ENCODE measurements at places on chromosomes 6 and 20.

- no peak for DNase-seq
Observed at GRCh38 chr6:15456422-15456821, 206.4 kb downstream of the DTNBP1 start.

DNA sequence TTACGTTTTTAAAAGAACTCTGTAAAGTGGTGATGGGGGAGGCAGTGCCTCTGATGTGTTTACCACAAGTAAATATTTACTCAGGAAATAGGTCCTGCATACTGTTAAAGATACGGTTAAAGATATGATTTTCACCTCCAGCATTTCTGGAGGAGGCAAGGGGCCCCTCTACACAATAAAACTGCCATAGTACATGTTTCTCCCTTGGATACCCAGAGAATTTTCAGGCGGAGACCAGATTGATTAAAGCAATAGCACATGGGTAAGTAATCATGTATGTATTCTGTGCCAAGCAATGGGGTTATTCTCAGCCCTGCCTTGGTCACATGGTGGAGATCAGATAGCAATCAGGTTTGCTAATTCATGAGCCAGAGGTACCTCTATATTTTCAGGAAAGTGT lies 9.6 kb downstream of the RIPOR2 start:
- no peak for DNase-seq

DNA sequence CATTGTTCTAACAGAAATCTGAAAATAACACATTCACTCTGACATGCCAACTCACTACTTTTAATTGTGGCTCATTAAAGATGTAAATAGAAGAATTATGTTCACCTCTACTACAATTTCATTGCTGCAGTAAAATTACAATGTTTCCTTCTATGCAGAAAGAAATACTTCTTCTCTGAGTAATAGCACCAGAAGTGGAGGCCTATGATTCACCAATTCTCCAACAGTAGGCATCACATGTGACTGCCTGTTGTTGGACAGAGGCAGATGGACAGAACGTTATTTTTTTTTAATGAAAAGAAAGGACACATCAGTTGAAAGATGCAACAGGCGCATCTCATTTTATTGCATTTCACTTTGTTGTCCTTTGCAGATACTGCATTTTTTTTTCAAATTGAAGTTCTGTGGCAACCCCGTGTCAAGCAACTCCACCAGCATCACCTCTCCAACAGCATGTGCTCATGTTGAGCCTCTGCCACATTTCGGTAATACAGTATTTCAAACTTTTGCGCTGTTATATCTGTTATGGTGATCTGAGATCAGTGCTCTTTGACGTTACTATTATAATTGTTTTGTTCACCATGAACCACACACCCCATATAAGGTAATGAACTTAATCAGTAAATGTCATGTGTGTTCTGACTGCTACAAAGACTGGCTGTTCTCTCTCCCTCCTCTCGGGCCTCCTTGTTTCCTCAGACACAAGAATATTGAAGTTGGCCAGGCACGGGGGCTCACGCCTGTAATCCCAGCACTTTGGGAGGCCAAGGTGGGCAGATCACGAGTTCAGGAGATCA lies 121.4 kb downstream of the ATXN1 start:
- no peak for DNase-seq

DNA sequence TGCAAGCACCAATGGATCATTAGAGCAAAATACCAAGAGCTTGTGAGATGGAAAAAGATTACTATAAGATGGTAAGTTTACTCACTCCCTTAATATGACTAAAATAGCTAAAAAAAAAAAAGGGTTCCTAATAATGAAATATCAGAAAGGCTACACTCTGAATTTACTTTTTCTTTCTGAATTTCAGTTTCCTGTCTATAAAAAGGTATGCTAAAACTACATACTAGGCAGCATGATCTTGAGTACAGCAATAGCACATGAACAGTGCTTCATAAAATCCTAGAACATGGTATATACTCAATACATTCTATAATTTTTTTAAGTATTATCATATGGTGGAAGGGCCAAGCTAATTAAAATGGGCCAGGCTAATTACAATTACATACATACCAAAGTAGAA lies 24.0 kb upstream of the FAM135A start:
- no peak for DNase-seq

DNA sequence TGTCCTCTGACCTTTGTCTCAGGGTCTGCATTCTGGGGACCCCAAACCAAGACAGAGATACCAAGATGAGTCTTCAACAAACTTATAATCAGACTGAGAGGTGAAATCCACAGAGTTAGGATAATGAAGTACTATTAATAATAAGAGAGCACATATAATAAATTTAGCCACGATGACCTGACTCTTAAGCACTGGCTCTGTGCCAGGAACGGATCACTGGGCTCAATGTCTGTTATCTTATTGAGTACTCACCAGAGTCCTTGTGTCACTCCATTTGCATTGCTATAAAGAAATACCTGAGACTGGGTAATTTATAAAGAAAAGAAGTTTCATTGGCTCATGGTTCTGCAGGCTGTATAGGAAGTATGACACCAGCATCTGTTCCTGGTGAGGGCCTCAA lies 18.9 kb upstream of the ITPR3 start:
- DNase-seq: no peak

GRCh38 chr6:166076625-166077024 lies 91.0 kb downstream of the TBXT start:
- DNase-seq: no peak

DNA sequence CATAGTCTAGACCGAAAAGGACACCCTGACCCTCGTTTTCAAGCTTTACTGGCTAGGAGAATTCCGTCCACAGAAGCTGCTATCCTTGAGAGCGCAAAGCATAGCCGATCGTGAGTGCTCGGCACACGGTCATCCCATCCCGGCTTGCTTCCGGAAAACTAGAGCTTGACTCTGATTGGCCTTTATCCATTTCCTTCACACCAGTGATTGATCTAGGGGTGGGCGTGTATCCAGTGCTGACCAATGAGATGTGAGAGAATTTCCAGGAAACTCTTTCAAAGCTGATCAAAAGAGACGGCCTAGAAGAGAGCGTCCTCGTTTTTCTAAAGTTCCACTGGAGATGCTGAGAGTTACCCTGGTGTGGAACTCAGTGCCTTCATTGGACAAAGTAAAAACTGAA lies 41.0 kb upstream of the NFATC2 start:
- no peak for DNase-seq

- DNase-seq: no peak
Observed at GRCh38 chr20:21821358-21821757, 115.9 kb downstream of the PAX1 start.

- no peak for DNase-seq
Observed at GRCh38 chr6:83592770-83593394, 80.5 kb downstream of the PRSS35 start.

Measured in stimulated activated CD4-positive, alpha-beta T cell treated with anti-CD3 and anti-CD28 coated beads, Interleukin-1b, Interleukin-23, amount 100 ng/mL, for 1 hour (primary cell).